NCI-H2081 (cell line): ENCODE measurements at places on chromosomes 13 and 19.

- no peak for DNase-seq
Measured at GRCh38 chr19:3494559-3494958, 5.9 kb downstream of the DOHH start.

DNA sequence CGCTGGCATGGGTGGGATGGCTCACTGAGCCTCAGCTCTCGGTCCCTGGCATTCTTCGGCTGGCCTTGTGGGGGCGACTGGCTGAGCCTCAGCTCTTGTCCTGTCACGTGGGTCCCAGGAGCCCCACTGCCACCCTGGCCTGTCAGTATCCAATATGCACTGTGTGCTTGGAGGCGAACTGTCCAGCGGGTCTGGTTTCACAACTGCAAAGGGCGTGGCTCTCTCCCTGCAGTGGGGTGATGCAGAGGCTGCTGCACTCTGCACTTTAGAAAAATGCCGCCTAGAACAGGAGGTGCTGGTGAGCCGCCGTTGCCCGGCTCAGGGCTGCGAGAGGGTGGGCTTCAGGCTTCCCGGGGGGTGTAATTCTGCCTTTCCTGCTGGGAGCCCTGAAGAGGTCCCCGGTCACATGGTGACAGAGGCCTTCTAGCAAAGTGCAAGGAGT is 17.0 kb upstream of the TMEM255B start:
- no peak for DNase-seq

- no peak for DNase-seq
Measured at GRCh38 chr19:3690551-3691371, 9.5 kb downstream of the PIP5K1C start.

DNA sequence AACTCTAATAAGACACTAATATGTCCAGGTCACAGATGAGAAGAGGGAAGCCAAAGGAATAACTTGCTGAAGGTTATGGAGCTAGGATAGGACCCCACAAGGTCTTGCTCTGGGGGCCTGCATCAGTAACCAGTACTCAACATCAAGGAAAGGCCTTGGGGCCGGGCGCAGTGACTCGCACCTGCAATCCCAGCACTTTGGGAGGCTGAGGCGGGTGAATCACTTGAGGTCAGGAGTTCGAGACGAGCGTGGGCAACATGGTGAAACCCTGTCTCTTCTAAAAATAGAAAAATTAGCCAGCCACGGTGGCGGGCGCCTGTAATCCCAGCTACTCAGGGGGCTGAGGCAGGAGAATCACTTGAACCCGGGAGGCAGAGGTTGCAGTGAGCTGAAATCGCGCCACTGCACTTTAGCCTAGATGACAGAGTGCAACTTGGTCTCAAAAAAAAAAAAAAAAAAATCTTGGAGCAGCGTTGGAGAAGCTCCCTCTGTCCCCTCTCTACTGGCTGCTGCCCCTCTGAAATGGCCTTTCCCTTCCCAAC is 1.8 kb downstream of the LONP1 start:
- no peak for DNase-seq

GRCh38 chr13:40492511-40492910 is 173.9 kb downstream of the FOXO1 start:
- no peak for DNase-seq

DNA sequence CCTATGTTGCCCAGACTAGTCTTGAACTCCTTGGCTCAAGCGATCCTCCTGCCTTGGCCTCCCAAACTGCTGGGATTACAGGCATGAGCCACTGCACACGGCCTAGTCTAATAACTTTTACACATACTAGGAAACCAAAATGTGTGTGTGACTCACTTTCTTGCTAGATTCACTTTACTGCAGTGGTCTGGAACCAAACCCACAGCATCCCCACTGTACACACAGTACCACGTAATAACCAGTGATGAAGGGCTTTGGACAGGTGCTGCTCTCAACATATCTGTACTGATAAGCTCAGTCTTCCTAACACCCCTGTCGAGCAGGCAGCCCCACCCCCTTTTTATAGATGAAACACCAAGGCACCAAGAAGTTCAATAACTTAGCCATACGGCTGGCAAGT is 5.1 kb downstream of the DNMT1 start:
- no peak for DNase-seq

DNA sequence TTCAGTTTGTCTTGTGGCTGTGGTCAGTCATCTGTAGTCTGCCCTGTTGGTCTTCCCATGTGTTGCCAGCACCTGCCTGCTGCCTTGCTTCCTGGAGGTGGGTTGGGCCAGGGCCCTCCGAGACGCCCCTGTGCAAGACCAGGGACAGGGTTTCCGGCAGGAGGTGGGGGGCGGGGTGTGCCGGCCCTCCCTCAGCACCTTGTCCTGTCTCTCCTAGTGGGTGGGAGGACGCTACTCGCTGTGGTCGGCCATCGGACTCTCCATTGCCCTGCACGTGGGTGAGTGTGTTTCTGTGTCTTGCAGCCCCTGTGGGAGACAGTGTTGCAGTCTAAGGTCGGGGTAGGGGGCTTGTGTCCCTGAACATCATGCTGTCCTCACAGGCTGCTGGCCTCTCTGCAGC is 11.2 kb upstream of the PDCD2L start:
- no peak for DNase-seq

DNA sequence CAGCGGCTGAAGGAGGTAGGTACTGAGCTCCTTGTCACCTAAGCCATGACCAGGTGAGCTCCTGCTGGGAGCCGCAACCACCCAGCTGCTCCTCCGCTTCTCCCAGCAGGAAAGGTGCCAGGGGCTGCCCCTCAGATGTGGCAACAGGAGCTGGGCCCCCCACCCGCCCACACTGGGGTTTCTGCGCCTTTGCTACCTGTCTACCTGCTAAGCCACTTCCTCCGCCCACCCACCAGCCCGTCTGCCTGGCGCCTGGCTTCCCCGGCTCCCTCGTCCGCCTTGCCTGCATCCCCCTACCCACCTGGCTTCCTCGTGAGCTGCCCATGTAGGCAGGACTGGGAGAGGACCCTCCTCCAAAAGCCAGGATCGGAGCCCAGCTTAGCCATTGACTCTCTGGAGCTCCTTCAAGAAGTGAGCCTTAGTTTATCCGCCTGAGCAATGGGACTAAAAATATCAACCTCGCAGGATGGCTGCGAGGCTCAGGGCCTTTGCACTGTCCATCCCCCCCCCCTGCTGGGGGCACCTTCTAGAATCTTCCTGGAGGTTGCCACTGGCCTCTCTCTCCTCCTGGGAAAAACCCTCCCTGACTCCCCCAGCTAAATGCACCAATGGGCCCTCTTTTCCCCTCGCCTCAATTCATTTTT is 55.8 kb upstream of the KLF2 start:
- DNase-seq: no peak

- no peak for DNase-seq
Measured at GRCh38 chr13:93224535-93224934, 2.1 kb upstream of the GPC6 start.

DNA sequence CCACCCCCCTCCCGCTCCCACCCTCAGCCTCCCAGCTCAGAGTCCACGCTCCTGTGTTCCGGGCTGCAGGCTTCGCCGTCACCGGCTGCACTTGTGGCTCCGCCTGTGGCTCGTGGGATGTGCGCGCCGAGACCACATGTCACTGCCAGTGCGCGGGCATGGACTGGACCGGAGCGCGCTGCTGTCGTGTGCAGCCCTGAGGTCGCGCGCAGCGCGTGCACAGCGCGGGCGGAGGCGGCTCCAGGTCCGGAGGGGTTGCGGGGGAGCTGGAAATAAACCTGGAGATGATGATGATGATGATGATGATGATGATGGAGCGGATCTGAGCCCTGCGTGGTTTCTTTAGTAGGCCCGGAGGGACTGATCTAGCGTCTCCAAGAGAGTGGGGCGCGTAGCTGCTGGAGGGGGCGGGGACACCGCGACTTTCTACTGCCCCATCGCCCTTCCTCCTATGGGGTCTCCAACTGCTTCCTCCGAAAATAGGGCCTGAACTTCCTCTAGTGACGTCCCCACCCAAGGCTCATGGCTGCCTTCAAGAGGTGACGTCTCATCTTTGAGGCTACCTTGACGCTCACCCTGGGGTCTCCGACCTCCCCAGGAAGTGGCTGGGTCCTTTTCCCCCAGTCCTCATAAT is 1.4 kb downstream of the RETN start:
- no peak for DNase-seq

DNA sequence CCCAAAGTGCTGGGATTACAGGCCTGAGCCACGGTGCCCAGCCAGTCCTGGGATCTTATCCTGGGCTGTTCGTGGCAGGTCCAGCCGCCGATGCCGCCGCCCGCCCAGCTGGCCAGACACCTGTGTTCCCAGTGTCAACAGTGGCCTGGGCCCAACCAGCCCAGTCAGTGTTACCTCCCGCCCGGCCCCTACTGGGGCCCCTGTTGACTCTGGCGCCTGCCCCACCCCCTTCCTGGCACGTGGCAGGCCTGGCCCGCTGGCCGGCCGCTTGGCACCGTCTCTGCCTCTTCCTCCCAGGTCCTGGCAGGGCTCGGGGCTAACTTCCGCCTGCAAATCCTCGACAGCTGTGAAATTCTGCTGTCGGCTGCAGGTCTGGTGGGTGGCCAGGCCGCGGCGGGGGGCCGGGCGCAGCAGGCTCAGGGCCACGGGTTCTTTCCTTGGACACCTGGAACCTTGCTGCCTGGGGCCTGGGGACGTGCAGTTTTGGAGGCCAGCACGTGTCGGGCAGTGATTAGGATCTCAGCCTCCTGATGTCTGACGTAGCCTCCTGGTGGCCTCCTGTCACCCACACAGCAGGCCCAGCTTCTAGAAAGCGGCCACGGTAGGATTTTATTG is 9.1 kb downstream of the ARID3A start:
- peak; percentile 74 for DNase-seq

DNA sequence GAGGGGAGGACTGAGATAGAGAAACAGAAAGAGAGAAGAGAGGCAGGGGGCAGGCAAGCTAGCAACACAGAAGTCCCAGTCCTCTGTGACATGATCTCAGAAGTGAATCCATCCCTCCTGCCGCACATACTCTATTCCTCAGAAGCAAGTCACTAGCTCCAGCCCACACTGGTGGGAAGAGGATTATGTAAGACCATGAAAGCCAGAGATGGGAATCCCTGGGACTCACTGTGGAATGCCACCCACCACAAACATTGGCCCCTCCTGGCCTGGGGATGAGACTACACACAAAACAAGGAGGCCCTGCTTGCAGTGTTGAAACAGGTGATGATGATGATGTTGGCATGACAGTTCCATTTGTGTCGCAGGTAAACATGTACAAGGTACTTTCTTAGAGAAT is 419.9 kb downstream of the IRS2 start:
- DNase-seq: no peak

GRCh38 chr19:16247353-16248182 is 49.9 kb downstream of the AP1M1 start:
- peak; percentile 51 for DNase-seq

DNA sequence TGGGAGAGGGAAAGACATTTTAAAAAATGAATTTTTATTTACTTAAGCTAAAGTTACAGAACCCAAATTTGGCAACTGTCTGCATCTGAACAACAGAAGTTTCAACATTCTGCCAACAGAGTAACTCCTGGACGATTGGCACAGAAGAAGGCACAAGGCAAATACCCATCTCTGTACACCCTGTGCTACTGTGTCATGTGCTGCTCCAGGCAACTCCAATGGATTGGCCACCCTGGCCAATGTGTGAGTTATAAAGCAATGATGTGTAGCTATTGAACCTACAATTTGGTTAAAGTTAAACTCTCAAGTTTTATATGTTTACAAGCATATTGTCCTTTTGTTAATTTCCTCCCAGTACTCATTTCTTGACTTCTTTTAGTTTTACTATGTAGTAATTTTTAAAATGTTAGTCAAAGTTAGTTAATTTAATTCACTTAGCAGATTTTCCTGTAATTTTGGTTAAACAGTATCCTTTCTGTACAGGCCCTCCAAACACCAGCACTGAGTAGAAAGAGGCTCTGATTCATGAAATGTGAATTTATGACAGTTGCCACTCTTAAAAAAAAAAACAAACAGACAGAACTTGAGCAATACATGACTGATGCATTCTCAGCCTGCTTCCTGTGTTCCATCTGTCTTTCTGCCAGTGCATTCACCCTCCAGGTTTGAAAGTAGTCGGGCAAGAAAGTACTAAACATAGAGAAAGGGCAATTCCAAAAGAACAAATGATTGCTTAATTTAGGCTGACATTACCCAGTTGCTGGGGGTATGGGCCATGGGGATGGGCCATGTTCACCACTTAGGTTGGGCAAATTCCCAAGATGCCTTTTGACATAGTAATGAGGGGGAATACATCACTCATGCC is 5.9 kb downstream of the STARD13 start:
- DNase-seq: no peak
